Brain microvascular endothelial cell (primary cell): ENCODE measurements at places on chromosomes 1 and 21.

DNA sequence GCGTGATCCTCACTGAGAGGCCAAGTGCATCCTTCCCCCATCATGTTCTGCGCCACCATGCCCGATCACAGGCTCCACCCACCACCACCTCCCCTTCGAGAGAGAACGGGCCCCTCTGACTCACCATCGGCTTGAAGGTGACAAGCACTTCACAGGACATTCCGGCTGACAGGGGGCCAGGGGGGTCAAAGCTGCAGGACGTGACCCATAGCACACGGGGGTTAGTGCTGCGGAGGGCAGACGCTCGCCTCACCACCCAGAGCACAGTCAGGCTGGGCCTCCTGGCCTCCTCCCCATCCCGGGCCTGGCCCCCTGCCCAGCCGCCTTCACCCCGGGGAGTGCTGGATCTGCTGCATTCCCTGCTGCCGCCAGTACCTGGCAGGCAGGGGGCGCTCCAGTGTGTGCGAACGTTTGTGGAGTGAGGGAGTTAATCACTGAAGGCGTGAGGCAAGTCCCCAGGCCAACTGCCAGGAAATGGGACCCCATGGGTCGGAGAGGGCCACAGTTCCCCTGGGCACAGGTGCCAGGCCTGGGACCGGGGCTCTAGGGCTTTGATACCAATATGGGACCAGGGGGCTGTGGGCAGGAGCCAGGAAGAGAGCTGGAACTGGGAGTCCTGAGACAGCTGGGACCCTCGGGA, 40.9 kb upstream of the TMEM52 start:
- DNase-seq, result peak; percentile 52

DNA sequence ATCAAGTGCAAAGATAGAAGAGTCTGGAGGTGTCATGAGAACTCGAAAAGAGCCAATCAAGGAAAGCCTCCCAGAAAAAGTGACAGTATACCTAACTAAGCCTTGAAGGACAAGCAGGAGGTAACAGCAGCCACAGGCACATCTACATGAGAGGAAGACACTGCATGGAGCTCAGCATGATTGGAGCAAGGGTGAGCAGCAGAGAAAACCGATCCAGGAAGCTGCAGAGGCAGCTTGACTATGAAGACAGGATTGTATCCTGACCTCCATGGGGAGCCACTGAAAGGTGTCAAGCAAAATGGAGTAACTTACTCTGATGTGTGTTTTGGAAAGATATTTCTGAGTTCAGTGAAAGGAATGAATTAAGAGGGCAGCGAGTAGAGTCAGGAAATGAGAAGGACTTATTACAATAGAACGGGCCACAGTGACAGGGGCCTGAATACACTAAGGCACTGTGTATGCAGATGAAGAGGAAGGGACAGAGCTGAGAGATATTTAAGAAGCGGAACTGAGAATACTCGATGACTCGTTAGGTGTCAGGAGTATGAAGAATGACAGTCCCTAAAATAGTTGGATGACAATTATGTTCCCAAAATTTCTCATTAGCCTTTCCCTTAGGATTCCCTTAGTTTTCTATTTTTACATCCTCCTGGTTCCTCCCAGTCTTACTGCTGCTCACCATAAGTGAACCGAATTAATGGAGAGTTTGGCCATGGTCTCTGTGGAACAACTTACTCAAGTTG, 139.3 kb upstream of the NFIA start:
- no peak for DNase-seq

GRCh38 chr1:86750530-86750929, 46.2 kb downstream of the SH3GLB1 start:
- no peak for DNase-seq

GRCh38 chr1:182173808-182174512, 112.4 kb upstream of the ZNF648 start:
- DNase-seq, result no peak

- DNase-seq, result no peak
These were observed 93.1 kb upstream of the RUNX1 start for GRCh38 chr21:35142036-35142815.

DNA sequence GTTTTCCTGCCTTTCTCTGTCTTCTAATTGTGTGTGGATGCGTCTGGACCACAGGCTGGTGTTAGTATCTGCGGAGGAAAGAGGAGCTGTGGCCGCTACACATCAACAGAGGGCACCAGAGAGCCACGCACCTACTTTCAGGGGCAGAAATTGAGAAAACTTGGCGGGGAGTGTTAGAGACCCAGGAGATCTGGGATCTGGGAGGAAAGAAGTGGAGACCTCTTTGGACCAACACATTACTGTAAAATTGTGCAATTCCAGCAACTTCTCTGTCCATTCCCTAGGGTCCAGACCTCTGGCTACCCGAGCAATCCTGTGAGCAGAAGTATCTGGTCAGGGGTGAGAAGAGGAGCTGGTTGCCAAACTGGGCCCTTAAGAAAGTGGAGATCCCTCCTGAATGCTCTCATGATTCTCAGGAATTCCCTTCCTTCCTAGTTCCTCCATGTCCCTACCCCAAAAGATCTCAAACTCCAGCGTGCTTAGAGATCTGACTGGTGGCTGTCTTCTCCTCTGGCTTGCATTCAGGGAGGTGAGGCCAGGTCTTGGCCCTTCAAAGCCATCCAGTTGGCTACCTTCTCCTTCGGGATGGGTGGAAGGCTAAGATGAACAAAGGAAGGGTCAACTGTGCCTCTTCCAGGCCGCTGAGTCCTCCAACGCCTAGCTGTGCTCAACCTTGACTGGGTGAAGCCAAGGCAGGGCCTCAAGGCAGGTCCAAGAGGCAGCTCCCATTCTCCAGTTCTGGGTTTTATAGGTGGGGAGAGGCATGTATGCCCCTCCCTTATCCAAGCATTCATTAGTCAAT, 1.2 kb upstream of the KIRREL1 start:
- peak; percentile 63 for DNase-seq

GRCh38 chr21:45253633-45254459, 33.8 kb downstream of the POFUT2 start:
- no peak for DNase-seq

- DNase-seq, result no peak
These were observed 96.1 kb upstream of the PRMT6 start for GRCh38 chr1:106960412-106960811.

DNA sequence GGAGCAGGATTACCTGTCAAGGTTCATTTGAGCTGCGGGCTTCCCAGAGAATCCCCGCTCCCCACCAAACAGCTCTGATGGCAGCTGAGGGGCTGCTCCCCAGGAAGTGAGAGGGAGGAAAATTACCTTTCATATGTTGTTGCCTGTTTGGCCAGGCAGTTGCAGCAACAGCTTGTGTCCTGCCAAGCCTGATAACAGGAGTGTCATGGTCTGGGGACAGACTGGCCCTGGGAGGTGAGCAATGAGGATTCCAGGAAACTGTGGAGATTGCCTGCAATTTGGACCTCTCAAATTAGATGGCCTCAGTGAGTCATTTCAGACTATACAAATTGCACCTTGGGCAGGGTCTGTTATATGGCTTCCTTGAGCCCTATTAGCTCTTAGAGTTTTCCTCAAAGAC, 189.3 kb downstream of the PTPRU start:
- no peak for DNase-seq

DNA sequence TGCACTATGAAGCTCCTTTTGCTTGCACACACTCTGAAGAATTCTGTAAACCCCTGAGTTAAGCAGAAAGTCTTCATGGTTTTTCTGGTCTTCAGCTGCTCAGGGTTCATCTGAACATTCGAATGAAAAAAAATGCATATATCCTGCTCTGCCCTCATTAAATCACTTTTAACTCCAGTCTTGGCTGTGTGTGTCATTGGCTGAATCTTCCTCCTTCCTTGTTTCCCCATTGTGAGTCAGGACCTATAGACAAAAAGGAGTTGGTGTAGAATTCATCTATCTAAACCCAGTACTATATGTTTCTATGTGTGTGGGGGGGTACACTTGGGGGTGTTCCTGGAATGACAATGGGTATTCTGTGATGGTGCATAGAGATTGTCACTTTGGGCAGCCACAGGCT, 6.6 kb upstream of the SPRR1B start:
- no peak for DNase-seq

DNA sequence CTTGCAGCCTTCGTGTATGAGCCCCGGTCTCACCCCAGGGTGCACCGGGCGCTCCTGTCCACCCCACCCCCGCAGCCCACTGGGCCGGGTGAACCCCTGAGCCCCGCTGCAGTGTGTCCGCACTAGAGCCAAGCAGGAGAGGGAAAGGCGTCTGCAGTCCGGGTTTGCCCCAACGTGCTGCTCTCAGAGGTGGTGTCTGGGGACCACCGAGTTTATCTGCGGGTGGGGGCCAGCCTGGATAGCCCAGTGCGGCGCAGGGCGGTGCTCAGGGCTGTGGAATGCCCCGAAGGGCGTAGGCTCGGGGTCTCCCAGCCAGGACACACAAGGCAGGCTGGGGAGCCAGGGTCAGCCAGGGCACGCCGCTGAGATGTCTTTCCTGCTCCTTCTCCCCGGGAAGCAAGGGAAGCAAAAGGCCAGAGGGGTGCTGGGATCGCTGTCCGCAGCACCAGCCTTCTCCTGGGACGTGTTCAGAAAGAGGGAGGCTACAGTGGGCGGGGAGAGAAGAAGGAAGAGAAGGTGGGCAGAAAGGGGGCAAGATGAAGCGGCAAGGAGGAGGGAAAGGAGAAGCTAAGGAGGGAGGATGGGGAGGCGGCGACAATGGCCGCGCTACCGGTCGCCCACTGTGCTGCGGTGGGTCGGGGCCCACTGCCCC, 56.6 kb downstream of the MAB21L3 start:
- DNase-seq, result no peak

DNA sequence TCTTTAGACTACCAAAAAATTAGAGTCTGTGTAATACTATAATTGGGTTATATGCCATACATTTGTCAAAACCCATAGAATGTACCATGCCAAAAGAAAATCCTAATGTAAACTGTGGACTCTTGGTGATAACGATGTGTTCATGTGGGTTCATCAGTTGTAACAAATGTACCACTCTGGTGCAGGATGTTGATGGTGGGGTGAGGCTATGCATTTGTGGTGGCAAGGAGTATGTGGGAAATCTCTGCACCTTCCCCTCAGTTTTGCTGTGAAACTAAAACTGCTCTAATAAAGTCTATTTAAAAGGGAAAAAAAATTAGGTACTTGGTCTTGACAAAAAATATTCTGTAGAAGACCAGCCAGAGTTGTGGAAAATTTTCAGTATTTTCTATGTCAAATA, 43.4 kb downstream of the INKA2 start:
- DNase-seq, result no peak

GRCh38 chr1:106688446-106688845, 368.0 kb upstream of the PRMT6 start:
- no peak for DNase-seq

- DNase-seq, result no peak
These were observed 35.6 kb downstream of the GPA33 start for GRCh38 chr1:167054531-167054930.

DNA sequence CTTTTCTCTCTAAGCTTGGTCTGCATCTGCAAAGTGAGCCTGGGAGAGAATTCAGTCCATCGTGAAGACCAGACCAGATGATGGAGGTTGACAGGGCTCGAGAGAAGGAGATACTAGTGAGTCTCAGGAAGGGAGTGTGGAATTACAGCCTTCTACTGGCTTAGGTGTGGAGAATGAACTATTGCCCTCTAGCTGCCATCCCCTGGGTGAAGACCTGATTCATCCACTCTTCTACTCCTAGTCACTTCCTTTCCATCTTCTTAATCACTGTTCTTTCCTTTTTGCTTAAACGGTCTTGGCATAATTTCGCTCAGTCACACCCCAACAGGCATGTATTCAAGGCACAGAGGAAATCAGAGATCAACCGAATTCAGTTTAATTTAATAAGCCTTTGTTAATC, 34.0 kb upstream of the HSD17B7 start:
- peak; percentile 12 for DNase-seq

- DNase-seq, result no peak
These were observed 5.2 kb upstream of the FNDC10 start for GRCh38 chr1:1605034-1605591.

GRCh38 chr1:232305050-232305449, 324.9 kb downstream of the SIPA1L2 start:
- DNase-seq, result no peak

- DNase-seq, result peak; percentile 34
These were observed 27.6 kb downstream of the INPP5B start for GRCh38 chr1:37919277-37919676.

DNA sequence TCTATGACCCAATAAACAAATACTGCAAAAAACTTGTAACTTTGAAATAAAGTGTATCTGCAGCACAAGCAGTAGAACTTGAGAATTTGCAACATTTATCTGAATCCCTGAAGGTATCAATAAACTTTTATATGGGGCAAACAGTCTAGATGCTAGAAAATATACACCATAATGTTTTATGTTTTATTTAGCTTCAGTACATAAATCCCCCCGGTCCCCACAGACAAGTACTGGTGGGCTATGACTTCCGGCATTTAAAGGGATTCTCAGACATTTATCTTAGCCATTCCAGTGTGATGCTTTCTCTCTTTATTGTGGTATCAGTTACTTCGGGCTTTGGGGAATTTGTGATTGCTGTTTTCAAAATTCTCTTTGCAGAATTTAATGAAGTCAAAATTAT, 390.4 kb downstream of the SIPA1L2 start:
- no peak for DNase-seq

DNA sequence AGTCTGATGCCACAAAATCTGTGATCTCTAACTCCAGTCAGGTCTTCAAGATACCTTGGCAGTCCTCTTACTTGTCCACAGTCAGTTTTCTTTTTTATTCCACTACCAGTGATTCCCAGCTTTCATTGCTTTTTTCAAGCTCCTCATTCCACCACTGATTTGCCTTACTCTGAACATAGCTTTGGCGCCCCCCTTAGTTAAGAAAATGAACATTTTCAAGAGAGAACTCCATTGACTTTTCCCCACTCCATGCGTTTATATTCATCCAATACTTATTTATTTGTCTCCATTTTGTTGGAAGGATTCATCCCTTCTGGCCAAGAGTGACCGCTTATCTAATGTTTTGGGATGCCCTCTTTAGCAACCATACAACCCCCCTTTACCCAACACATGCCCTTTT, 33.9 kb upstream of the IPO9 start:
- DNase-seq, result peak; percentile 29

DNA sequence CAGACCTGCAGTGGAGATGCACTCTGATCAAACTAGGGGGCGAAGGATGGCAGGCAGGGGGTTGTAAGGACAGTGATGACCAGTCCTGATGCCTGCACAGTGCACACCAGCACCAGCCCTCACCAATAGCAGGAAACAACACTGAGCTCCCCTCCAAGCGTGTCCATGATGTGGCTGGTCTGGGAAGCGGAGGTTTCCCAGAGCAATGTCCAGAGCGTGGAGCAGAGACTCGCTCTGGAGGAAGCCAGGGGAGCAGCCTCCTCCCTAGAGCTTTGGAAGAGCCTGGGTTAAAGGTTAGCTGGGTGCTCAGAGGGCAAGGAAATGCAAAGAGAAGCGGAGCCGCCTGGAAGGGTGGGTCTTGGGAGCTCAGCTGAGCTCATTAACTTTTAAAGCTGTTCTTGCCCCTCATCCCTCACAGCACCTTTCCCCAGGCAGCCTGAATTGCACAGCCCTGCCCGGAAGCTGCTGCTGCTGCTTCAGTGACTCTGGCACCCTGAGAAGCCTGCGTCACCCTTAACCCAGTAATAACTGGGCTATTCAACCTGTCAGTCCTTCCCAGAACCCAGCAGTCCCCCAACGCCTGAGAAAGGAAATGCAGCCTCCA, 162.2 kb upstream of the RAB4A start:
- DNase-seq, result no peak

- DNase-seq, result no peak
These were observed 58.9 kb downstream of the DDX20 start for GRCh38 chr1:111814642-111815041.
